ENCODE measurements at places on chromosomes 3 and 15.

- no peak for DNase-seq
Observed at GRCh38 chr3:1406250-1406649, 313.4 kb downstream of the CNTN6 start.

DNA sequence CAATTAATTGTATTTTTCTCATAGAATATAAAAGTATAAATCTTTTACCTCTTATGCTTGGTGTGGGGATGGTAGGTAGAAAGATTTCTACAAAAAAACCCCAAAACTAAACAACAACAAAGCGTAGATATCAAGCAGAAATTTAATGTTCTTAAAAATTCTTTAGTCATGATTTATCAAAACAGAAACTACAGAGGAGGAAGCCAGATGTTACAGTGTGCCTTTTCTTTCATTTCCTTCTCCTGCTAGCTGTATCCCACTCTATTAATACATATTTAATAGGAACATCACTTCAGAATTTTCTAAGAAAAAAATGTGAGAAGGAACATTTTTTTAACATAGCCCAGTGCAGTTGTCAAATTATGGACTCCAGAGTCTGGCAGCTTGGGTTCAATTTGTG, 420.6 kb downstream of the TUSC7 start:
- no peak for DNase-seq

GRCh38 chr3:169534439-169534838, 129.1 kb downstream of the MECOM start:
- DNase-seq: no peak

DNA sequence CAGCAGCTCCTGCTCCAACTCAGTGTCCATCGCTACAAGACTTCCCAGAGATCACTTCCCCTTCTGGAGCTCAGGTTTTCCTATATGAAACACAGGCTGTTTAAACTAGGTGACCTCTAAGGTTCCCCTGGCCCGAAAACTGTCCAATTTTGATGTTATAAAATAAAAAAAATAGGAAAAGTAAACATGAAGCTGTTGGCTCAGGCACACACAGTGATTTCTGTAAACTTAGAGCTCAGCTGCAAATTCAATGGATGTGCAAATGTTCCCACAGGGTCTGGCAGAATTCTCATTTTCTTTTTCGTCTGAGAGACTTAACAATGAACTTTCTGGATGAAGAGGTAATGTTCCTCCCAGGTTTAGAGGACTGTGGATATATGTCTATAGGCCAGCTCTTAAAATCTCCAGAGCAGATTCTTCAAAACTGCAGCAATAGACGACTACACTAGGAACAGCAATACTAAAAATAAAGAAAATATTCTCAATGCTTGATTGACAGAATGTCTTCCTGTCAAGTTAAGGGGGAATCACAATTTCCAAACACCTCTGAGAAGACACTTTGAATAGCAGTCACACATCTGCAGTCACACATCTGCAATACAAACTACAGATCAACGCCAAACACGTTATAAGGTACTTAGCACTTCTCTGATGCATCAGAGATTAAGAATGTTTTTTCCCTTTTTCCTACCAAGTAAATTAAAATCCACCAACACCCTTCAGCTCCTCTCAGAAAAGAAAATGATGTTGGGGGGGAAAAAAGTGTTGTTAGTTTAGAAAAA, 2.8 kb downstream of the NUP210 start:
- no peak for DNase-seq

Measured in brain microvascular endothelial cell (primary cell).